ENCODE measurements at places on chromosomes 7 and 10.

DNA sequence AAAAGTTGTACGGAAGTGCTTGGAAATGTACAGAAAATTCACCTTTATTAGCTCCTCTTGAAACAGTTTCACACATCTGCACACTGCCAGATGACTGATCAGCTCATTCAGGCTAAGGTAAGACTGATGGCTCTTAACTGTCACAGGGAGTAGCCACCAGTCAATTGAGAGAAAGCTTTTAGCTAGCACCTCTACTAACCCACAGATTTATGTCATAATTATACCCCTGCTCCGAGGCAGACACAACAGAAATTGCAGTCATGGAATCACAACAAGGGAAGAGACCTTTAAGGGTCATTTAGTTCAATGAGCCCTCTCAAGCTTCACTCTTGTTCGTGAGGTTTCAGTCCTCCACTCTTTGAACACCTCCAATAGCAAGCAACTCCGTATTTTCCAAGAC lies 235.4 kb downstream of the TRIL start:
- DNase-seq, result no peak

GRCh38 chr10:49733866-49734265 lies 28.3 kb downstream of the OGDHL start:
- no peak for DNase-seq

GRCh38 chr10:126350216-126350992 lies 37.9 kb downstream of the ADAM12 start:
- DNase-seq, result no peak

DNA sequence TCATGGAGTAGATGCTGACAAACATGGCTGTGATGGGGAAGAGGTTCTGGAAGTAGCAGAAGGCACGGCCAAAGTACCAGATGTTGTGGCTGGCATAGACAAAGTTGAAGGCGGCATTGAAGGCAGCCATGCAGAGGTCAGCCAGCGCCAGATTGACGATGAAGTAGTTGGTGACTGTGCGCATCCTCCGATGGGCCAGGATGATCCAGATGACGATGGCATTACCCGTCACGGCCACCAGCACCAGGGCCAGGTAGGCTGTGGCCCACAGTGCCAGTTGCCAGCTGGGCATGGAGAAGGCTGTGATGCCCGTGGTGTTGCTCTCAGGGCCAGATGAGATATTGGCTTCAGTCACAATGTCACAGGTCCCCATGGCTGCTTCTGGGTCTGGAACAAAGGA lies 767 bp downstream of the TACR2 start:
- no peak for DNase-seq

DNA sequence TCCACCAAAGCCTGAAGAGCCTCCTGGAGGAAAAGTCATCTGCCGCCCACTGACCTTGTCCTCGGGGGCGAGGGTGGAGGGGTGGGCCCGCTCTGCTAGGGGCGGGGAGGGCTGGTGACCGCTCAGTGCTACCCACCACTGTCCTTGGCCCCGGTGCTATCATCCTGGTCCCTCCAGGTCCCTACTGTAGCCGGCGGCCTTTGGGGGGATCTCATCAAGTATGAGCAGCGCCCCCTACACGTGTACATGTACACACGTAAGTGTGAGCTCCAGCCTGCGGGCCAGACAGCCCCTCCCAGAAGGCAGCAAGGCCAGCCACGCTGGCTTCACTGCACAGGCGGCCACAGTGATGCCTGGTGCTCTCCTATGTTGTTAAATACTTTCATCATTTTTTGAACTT lies 19.6 kb downstream of the TTYH3 start:
- DNase-seq, result no peak

DNA sequence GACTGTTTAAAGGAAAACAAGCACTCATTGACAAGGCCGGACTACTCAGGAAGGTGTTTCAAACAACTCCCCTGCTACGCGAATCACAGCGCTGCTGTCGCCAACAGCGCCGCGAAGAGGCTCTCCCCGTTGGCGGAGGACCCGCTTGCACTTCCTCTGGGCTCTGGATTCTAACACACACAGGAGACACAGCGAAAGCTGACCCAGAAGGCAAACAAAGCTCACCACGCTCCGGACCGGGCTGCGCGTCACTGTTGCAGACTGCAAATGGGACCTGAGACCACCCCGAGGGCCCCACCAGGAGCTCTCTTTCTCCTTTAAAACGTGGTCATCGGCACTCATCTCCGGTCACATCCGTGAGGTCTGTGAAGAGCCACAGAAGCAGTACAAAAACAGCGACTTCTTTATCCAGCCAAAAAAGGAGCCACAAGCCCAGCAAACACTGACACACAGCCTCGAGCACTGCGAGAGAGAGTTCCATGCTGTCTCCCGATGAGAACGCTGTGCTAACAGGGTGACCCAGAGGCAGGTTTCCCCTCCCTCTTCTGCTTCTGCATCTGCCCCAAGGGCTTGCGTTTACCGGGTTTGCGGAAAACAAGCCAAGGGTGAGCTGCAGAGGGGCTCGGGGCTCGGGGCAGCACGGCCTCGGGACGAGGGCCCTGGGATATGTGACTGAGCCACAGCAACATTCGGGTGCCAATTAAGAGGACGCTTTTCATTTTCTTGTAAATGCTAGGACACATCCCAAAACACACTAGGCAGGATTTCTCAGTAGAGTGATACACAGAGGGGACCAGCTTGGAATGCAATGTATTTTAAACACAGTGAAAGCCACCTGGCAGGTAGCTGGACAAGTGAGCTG lies 41.3 kb downstream of the AMZ1 start:
- no peak for DNase-seq

- DNase-seq, result no peak
These were observed 23.4 kb downstream of the ATOH7 start for GRCh38 chr10:68208424-68209042.

DNA sequence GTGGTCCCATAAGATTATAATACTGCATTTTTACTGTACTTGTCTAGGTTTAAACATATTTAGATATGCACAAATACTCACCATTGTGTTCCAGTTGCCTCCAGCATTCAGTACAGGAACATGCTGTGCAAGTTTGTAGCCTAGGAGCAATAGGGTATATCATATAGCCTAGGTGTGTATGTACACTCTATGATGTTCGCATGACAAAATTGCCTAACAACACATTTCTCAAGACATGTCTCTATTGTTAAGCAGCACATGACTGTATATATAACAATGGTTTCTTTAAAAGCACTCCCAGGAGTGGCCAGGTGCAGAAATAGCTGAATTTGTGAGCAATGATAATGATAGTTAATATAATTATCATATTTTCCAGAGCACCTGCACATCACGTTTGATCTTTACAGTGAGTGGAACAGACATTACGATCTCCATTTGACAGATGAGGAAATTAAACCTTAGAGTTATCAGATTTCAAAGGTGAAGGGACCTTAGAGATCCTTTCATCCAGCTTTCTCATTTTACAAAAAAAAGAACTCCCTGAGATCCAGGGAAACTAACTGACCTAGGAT lies 99.2 kb upstream of the PDCD4 start:
- DNase-seq, result no peak

GRCh38 chr7:111290982-111291381 lies 200.1 kb downstream of the LRRN3 start:
- DNase-seq, result no peak

DNA sequence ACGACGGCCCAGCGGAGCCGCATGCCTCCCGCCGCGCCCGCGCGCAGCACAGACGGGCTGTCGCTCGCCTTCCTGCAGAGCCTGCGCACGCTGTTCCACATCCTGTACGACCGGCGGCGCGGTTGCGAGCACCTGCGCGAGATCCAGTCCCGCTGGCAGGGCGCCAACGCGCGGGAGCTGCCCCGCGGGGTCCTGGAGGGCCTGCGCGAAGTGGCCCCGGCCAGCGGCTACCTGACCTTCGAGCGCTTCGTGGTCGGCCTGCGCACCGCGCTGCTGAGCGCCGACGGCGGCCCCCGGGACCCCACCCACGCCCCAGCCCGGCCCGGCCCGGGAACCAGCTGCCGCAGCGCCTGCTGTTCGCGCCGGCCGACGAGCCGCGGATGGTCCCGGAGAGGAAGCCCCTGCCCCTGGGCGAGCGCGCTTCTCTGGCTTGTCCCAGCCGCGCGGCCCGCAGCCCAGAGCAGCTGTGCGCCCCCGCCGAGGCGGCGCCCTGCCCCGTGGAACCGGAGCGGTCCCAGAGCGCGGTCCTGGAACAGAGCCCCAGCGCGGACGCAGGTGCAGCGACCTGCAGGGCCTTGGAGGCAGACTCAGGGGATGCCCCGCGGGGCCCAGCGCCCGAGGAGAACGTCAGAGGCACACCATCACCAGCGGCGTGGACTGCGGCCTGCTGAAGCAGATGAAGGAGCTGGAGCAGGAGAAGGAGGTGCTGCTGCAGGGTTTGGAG lies 25.3 kb upstream of the ZNF716 start:
- no peak for DNase-seq

DNA sequence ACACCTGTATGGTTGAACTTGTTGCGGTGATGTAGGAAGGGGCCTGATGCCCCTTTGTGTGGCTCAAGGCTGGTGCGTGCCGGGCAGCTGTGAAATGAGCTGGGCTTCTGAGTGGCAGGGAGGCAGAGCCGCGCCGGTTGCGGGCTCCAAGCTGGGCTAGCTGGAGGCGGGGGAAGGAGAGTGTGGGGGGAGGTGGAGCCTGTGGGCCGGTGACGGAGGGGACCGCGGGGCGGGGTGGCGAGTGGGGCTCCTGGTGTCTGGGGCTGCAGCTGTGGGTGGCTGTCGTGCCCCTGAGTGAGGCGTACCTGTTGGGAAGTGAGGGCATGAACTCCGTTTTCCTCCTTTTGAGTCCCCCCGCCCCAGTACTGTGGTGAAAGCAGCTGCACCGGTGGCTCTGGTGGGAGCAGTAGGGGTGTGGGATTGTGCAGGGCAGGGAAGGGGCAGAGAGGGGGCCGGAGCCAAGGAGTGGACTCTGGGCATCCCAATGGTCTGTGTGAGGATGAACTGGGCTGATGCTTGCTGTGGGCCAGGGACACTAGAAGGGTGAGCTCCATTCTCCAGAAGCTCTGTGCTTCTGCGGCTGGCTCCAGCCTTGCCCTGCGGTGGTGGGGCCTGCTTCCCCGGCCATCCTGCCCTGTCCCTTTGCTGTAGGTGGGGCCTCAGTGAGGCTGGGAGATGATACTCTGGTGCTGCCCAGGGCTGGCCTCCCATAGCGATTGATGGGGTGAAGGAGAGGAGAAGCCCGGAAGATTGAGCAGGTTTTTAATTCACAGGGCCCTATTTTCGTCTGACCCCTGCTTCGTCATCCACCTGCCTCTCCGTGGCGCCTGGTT lies 41.7 kb downstream of the INPP5A start:
- no peak for DNase-seq

DNA sequence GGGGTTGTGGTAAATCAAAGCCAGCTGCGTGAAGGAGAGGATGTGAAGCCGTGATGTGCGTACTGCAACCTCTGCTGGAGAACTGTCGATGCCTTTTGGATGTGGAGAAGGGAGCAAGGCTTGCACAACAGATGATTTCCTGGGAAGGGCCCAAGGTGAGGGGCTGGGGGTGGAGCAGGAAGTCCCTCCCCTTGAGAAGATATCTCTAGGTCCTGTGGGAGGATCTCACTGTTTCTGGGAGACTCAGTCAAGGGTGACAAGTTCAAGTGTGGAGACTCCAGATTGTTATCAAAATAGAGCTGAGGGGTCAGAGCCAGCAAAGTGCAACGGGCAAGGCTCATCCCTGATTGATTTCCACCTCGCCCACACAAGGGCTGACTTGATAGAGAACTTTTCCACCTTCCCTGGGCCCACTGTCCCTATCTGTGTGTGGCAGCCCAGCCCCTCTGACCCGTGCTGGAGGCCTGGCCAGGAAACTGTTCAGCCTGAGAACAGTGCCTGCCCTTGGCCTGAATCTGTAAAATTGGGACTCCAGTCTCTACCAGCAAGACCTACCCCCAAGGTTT lies 55.0 kb downstream of the COL13A1 start:
- DNase-seq, result no peak

GRCh38 chr7:156751319-156751718 lies 110.7 kb downstream of the RNF32 start:
- no peak for DNase-seq

DNA sequence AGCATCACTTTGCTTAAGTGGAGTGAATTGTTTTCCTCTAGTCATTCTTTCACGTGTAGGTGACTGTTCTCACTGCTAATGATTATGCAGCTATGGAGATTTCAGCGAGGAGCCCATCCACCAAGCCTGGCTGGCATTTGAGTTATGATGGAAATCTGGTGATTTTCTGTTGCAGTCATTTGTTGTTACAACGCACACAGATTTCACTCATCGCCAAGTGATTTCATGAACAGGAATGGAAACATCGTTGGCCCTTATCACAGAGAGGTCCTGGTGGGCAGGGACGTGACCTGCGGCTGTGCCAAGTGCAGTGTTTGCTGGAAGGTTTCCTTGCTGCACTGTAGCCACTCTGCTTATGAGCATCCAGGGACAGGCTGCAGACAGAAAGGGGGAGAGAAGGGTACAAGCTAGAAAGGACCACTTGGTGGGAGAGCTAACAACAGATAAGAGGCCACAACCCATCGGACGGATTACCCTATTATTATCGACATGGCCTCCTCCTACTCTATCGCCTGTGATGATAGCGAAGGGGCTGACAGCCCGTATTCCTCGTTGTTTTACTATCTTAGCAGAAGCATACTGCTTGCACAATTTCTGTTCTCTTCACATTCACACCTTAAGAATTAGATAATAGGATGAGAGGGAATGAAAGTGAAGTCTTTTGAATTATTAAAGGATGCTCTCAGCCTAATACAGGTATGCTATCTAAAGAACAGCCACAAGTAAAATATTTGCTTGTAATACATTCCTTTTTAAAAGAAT lies 99.0 kb upstream of the PITRM1 start:
- DNase-seq, result no peak

DNA sequence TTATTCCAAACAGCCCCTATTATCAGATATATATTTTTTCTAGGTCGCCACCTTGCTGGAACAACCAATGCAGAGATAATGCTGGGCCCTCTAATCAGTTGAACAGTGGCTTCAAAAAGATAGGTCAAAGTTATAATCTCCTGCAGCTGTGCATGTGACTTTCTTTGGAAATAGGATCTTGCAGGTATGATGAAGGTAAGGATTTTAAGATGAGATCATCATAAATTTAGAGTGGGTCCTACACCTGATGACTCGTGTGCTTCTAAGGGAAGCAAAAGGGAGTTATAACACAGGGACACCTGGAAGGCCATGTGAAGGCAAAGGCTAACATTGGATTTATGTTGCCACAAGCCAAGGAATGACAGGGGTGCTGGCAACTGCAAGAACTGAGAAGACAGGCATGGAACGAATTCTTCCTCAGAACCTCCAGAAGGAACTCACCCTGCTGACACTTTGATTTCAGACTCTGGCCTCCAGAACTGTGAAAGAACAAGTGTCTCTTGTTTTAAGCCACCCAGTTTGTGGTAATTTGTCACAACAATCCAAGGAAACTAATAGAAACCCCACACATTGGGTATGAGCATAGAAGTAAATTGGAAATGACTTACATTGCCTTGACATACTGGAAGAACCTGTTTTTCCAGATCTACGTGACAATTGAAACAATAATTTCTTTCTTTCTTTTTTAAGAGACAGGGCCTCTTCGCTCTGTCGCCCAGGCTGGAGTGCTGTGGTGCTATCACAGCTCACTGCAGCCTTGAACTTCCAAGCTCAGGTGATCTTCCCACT lies 34.4 kb downstream of the CCDC71L start:
- no peak for DNase-seq

GRCh38 chr7:103685646-103686045 lies 239.6 kb upstream of the SLC26A5 start:
- no peak for DNase-seq
